ENCODE measurements at places on chromosomes 16 and 17. TPM values are rescaled to one million over a fixed set of nuclear protein-coding genes. Genes with fewer than 3 reads are reported as not detected.

The ZNF778 gene
- polyA plus RNA-seq, result 6.7 TPM

The AXIN2 gene
- 55.4 TPM for polyA plus RNA-seq

The PAFAH1B1 gene
- 105 TPM for polyA plus RNA-seq

The CDH13 gene
- 3.3 TPM for polyA plus RNA-seq

The SLC9A5 gene
- 19.4 TPM for polyA plus RNA-seq

- no peak for DNase-seq
Measured at GRCh38 chr16:10497132-10498101, 83.0 kb downstream of the EMP2 start.

DNA sequence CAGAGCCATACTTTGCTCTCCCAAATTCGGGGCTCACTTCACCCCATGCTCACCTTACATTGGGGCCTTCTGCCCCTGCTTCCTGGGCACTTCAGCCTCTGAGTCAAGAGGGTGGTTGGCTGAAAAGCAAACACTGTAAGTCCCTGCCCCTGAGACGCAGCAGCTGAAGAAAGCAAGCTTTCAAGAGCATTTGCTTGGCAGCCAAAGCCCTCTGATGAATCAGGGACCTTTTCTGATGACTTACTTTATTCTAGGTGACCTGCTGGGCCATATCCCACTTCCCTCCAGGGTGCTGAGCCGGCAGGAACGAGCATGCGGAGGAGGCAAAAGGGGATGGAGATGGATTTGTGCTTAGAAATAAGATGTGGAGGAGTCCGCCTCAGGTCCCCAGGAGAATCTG lies 147.0 kb upstream of the TNRC6C start:
- peak; percentile 17 for DNase-seq

DNA sequence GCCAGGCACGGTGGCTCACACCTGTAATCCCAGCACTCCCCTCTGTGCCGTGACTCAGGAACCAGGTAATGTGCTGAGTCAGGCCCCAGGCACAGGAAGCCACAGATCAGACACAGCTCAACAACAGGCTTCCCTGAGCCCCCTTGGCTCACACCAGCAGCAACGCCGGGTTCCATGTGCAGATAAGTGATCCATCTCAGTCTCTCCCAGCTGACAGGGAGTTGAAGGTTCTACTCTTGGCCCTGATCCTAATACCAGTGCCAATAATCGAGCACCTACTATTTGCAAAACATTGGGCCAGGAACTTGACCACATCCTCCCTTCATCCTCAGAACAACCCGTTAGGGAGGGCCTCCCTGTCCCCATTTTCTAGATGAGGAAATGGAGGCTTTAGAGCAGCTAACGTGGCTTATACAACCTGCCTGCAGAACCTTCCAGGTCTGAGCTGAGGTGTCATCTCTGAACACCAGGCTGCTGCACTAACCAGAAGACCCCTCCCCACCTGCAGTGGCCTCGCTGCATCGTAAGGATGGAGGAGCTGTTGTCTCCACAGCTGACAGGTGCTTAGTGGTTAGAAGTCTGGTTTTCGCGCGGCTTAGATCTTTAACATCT lies 64.8 kb upstream of the AMZ2 start:
- DNase-seq, result no peak

GRCh38 chr17:14302091-14302430 lies 1.2 kb downstream of the HS3ST3B1 start:
- DNase-seq, result no peak

DNA sequence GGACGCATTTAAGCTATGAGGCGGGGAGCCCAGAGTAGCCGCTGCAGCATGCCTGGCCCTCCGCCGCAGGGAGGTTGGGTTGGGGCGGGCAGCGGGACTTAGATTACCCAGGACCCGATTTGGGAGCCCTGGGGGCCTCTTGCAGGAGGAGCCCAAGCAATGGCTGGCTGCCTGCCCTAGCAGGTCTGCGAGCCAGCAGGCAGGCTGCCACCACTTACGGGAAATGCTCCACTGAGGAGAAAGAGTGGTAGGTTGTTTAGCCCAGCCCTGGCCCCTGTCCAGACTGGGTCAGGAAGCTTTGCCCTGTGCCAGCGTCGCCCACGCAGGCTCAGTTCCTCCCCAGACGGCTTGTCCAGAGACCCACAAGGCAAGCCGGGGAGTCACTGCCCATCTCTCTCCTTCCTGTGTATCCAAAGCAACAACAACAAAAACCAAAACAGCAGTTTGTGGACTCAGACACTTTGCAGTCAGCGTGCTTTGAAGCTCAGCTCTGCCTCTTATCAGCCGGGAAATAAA lies 10.3 kb upstream of the TVP23A start:
- DNase-seq, result peak; percentile 93

DNA sequence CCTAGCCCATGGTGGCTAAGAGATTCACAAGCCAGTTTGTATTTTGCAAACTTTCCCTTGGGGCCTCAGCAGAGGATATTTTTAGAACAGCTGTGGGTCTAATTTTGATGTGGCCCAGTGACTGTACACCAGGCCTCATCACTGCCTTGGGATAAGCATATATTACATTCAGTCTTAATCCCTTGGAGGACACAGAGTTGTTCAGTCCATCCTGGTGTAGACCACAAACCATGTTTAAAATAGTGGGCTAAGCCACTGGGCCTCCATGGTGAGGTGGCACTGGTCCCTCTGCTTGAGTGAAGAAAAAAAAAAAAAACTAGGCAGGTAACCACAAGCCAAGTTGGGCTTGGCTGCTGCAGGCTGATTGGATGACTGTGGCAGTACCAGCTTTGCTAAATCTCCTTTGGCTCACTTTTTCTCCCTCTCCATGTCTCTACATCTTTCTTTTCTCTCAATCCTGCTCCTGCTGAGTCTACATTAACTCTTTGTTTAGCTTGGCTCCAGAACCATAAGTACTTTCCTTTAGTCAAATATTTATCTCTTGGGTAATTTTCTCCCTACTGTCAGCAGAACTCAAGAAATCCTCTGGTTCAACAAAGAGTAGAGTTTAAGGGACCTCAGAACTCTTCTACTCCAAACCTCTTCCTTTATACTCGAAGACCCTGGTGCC lies 120.0 kb upstream of the TBX2 start:
- no peak for DNase-seq

- no peak for DNase-seq
Measured at GRCh38 chr17:31544186-31544585, 152.7 kb downstream of the RAB11FIP4 start.

- peak; percentile 12 for DNase-seq
Measured at GRCh38 chr17:56373981-56374833, 219.3 kb upstream of the NOG start.

- DNase-seq, result no peak
Measured at GRCh38 chr17:4433515-4434031, at the start of gene SPNS3. Gene SPNS3 (plus strand): TSS chr17:4433940. CDS start chr17:4433968, 28 bp downstream.

DNA sequence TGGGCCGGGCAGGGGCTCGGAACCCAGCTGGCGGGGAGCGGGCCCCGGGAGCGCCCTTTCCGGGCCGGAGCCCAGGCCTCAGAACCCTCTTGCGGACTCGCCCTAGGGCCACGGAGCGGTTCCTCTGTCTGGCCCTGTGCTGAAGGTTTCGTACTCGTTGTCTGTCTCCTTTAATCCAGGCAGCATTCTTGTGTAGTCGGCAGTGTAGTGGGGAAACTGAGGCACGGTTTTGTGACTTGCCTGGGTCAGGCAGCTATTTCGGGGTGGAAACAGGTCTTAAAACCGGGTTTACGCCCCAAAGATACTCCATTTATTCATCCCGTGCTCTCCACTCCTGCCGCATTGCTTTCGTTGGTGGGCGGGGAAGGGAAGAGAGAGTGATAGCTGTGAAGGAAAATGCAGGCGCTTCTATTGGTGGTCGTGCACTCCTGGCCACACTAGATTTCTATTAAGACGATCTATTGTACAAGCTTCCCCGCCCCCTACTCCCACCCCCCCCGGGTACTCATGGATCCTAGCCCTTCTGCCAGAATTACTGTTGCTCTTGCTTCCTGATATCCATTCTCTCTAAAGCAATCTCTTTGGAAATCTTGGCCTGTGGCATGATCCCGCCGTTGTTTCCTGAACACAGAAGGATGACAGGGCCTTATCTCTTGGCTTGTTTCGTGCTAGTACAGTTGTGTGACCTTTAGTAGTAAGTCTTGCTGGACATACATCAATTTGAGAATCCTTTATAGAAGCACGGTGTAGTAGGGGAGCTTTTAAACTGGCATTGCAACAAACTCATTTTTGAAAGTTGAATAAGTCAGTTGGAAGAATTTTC lies 751 bp downstream of the DCAF7 start:
- DNase-seq, result peak; percentile 18

DNA sequence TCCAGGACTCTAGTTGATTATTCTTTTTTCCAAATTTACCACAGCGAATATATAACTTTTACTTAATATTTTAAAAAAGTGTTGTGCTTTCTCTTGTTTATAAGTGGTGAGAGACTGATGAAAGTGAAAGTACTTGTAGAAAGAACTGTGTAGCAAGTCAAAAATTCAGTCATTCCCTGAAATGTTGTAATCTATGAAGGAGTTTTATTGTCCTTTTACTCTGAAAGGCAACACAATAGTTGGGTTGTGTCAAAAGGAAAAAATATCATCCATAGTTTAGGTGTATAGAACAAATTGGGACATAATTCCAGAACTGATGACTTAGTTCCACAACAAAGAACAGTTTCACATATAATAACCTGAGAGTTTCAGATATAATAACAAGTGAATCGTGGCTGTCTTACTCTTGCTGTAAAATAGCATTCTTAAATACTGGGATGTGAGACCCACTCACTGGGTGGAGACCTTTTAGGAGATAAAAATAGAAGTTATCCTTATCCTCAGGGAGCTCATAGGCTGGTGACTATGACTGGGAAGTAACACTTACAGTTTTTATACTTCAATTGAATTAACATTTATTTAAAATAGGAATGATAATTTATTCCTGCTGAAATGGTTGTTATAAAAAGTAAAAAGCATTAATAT lies 20.6 kb downstream of the CYB5B start:
- peak; percentile 26 for DNase-seq

DNA sequence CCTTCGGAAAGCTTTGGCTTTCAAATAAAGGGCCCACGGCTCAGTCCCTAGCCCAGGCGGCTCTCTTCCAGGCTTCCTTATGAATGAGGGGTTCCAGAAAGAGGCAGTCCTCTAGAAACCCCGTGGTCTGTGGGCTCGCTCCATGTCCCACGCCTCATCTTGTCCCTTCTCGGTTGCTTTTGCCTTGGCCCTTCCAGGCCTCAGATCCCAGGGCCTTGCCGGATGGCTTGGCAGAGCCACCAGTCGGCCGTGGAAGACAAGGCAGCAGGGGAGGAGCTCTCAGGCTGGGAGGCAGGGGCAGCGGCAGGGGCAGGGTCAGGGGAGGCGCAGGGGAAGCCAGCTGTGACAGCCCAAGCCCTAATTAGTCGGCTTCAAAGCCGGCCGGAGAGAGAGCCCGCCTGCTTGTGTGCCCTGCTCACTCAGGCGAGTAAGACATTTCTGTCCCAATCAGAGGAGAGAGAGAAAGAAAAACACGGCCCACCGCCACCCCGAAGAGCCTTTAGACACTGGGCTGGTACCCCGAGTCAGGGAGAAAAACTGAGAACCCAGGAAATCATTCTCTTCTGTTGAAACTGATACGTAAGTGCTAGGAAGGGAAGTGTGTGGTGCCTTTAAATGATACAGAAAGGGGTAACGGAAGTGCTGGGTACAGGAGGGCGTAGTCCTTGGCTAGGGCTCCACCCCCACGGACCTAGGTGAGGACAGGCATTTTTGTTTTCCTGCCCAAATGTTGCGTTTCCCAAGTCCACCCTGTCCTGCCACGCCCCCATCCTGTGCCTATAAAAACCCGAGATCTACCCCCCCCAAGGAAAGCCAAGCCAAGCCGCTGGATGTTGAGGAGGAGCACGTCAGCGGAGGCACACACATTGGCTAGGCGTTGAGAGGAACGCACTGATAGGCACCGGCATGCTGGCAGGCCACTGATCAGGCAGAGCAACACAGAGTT lies 27.8 kb upstream of the MEIOC start:
- peak; percentile 45 for DNase-seq

DNA sequence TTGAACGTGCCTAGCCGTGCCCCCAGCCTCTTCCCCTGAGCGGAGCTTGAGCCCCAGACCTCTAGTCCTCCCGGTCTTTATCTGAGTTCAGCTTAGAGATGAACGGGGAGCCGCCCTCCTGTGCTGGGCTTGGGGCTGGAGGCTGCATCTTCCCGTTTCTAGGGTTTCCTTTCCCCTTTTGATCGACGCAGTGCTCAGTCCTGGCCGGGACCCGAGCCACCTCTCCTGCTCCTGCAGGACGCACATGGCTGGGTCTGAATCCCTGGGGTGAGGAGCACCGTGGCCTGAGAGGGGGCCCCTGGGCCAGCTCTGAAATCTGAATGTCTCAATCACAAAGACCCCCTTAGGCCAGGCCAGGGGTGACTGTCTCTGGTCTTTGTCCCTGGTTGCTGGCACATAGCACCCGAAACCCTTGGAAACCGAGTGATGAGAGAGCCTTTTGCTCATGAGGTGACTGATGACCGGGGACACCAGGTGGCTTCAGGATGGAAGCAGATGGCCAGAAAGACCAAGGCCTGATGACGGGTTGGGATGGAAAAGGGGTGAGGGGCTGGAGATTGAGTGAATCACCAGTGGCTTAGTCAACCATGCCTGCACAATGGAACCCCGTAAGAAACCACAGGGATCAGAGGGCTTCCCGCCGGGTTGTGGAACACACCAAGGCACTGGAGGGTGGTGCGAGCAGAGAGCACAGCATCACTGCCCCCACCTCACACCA lies 724 bp downstream of the GAA start:
- no peak for DNase-seq

GRCh38 chr16:56336711-56337110 lies 88.6 kb downstream of the AMFR start:
- DNase-seq, result no peak

DNA sequence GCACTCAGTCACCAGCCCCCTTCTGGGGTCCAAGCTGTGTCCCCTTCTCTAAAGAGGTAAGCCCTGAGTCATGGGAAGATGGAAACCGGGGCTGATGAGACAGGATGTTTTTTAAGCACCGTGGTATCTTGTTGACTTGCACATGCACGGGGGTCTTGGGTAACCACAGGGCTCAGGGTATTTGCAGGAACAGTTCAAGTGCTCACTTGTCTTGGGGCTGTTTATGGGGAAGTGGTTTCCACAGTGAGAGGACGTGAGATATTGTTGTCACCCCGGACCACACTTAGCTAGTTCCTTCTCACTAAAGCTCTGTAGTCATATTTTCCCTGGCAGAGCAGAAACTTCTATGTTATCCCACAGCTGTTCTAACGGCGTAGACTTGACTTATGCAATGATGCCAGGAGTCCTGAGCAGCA lies 7.7 kb downstream of the CCL3L1 start:
- DNase-seq, result no peak

GRCh38 chr17:15998031-15998562 lies 1.4 kb downstream of the ZSWIM7 start:
- DNase-seq, result no peak

- no peak for DNase-seq
Measured at GRCh38 chr17:57284984-57285646, 28.8 kb downstream of the MSI2 start.
